ENCODE measurements at places on chromosomes 5 and 9. TPM values are rescaled to one million over a fixed set of nuclear protein-coding genes. Genes with fewer than 3 reads are reported as not detected.

- no peak for DNase-seq
Observed at GRCh38 chr5:155700333-155700732, 626.6 kb upstream of the SGCD start.

DNA sequence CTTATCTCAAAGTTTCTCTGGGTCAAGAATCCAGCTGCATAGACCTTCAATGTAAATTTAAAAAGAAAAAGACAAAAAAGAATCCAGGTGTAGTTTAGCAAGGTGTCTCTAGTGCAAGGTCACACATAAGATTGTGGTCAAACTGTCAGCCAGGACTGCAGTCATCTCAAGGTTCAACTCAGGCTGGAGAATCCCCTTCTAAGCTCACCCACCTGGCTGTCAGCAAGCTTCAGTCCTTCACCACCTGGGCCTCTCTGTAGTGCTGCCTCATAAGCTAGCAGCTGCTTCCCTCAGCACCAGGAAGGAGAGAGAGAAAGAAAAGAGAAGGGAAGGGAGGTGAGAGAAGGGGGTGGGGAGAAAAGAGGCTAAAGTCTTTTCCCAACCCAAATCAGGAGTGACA is 146.7 kb downstream of the ACTL7B start:
- DNase-seq, result no peak

DNA sequence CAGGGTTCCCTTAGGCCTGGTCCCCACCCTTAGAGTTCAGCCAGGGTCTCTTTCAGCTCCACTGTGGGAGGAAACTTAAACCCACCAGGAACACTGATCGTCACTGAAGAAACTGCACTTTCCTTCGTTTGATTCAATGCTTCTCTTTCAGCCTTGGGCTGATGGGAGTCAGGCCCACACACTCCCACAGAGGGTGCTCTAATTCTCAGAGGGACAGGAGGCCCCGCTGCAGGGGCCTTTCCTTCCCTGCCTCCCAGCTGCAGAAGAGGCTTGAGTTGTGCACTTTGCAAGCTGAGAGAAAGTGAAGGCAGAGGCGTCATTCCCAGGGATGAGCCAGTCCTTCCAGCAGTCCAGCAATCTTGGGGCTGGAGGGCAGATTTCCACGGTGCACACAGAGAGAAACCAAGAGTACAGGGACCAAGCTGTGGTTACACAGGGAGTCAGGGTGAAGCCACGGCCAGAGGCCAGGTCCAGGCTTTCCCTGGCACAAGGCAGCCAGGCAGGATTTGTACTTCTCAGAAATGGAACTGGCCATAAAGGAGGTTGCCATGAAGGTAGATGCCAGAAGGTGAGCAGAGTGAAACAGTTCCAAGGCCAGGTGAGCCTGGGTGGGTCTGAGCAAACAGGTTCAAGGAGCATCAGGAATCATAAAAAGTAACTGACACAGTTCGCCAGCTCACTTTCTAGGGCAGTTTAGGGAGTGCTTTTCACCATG is 10.4 kb upstream of the GLIPR2 start:
- no peak for DNase-seq

DNA sequence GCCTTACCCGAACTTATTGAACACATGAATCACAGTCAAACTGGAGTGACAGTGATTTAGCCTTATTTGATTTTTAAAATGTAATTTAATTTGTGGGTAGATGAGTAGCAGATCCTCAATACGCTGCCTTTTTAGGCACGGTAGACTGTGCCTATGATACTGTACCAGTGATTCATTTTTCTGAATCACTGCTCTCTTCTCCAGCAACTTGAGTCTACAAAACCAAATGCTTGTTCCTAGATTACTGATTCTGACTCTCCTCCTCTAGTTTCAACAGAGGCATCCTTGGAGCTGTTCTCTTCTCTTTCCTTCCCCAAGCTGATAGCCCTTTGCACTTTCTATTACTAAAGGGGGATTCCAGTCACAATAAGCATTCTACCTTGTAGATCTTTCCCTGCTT is 94.3 kb upstream of the IL7R start:
- no peak for DNase-seq

DNA sequence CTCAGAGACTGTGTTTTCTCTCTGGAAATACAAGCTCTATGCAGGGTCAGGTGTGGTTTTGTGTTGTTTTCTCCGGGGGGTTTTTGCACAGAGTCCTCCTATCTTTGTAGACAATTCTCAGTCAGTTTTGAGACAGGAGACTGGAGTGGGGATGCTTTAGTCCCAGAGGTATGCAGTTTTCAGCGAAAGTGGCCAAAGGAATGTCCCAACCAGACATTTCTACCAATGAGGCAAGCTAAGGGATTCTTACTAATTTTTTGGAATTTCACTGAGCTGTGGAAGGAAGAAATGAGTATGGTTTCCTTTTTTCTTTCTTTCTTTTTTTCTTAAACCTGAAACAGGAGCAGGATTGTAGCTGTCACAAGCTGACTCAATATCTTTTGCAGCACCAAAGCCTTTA is 35.3 kb upstream of the PLPP1 start:
- DNase-seq, result no peak

DNA sequence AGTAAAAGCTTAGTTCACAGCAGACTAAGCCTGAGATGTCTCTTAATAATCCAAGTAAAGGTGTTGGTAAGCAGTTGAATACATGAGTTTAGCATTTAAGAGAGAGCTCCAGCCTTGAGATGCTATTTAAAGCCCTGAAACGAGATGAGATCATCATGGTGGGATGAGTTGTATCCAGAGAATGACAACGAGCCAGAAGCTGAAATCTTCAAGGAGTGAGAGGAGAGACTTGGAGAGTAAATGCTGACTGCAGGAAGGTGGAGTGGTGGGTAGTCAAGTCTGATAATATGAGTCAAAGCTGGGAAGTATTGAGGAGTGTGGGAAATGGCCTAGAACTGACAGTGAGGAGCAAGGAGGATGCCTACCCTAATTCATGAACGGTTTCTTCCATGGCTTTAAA is 53.7 kb downstream of the PLAC8L1 start:
- no peak for DNase-seq

DNA sequence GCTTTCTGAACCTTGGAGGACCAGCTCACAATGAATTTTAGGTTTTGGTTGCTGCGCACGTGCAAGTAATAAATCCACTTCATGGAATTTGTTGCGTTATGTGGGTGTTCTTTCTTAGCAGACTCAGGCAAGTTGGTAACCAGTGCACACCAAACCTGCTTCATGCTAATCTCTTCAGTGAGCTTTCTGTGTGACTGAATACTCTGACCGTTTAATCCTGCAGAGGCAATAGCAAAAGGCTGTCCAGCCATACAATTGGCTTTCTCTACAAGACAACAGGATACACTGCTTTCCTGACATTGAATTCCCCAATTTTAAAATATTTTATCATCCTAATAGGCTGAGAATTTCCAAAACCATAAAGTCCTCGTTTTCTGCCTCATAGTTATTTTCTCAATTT is 10.3 kb downstream of the UGT3A2 start:
- DNase-seq, result no peak

- no peak for DNase-seq
Observed at GRCh38 chr9:116055536-116055935, 98.1 kb upstream of the PAPPA start.

- DNase-seq, result no peak
Observed at GRCh38 chr9:123828449-123828848, 101.5 kb downstream of the DENND1A start.

- DNase-seq, result no peak
Observed at GRCh38 chr5:143162810-143163209, 240.7 kb downstream of the NR3C1 start.

The PHF24 gene
- total RNA-seq, result 0.29 TPM

The KIF12 gene
- total RNA-seq, result 212 TPM

The F2RL1 gene
- total RNA-seq, result 48.9 TPM

The LURAP1L gene
- total RNA-seq, result 25.2 TPM

The PCDHGB4 gene
- total RNA-seq, result 5.2 TPM

All from mucosa of gallbladder (tissue), 1 donor.